ENCODE measurements at places on chromosomes 3 and 15. TPM values are rescaled to one million over a fixed set of nuclear protein-coding genes. Genes with fewer than 3 reads are reported as not detected.

- no peak for DNase-seq
These were observed 32.6 kb upstream of the NR2C2 start for GRCh38 chr3:14914779-14915117.

GRCh38 chr15:49852756-49853155 lies 231.9 kb downstream of the DTWD1 start:
- no peak for DNase-seq

GRCh38 chr3:188868803-188869202 lies 303.0 kb upstream of the TPRG1 start:
- no peak for DNase-seq

- no peak for DNase-seq
These were observed 292.9 kb downstream of the RORA start for GRCh38 chr15:60936186-60936585.

- DNase-seq = no peak
These were observed 108.7 kb upstream of the PHLDB2 start for GRCh38 chr3:111750278-111750884.

GRCh38 chr15:26967719-26968269 lies 3.2 kb upstream of the GABRG3 start:
- no peak for DNase-seq

- no peak for DNase-seq
These were observed 79.0 kb upstream of the MLF1 start for GRCh38 chr3:158491968-158492367.

DNA sequence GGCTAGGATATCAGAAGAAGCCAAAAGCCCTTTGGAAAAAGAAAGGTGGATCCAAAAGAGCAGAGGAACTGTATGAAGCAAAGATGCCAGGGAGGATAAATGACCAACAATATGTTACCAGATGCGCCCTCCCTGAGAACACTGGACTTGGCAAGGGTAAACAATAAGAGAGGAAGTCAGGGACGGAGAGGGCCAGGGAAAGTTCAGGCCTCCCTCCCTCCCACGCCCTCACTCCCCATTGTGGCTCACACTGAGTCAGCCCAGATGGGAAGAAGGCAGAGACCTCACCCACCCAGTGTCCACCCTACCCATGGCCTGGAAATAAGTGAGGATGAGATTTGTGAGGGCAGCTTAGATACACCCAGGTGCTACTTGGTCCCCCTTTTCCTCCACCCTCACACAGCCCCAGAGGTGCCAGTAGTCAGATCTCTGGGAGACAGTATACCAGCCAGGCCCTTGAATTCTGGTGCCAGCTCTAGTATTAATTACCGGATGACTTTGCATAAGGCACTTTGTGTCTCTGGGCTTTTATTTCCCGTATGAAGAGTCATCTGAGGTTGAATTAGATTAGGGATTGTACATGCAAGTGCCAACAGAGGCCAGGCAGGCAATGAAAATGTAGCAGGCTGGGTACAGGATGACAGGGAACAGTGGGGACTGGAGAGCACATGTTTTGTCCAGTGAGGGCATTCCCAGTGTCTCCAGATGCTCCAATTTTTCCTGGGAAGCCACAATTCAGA lies 35.1 kb upstream of the FRMD4B start:
- DNase-seq = no peak

GRCh38 chr15:34652726-34653033 lies 69.2 kb upstream of the GOLGA8B start:
- DNase-seq = no peak

DNA sequence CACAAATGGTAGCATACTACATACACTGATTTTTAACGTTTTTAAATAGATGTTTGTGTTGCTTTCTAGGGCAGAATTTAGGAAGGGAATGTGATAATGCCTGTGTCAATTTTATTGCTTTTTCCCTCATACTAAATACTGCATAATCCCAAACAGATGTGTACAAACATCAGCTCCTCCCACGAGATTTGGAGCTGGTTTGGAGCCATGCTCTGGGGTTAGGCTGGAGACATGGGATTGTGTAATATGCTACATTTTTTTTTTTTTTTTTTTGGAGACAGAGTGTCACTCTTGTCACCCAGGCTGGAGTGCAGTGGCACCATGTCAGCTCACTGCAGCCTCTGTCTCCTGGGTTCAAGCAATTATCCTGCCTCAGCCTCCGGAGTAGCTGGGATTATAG lies 80.1 kb downstream of the EBLN2 start:
- peak; percentile 32 for DNase-seq

DNA sequence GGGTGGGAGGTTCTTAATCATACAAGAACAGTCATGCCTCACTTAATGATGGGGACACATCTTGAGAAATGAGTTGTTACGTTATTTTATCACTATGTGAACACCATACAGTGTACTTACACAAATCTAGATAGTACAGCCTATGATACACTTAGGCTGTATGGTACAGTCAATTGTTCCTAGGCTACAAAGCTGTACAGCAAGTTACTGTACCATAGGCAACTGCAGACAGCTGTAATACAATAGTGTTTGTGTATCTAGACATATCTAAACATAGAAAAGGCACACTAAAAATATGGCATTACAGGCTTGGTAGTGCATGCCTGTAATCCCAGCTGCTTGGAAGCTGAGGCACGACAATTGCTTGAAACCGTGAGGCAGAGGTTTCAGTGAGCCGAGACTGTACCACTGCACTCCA lies 55.7 kb upstream of the PLXND1 start:
- no peak for DNase-seq

- no peak for DNase-seq
These were observed 164.6 kb upstream of the THBS1 start for GRCh38 chr15:39416258-39416657.

DNA sequence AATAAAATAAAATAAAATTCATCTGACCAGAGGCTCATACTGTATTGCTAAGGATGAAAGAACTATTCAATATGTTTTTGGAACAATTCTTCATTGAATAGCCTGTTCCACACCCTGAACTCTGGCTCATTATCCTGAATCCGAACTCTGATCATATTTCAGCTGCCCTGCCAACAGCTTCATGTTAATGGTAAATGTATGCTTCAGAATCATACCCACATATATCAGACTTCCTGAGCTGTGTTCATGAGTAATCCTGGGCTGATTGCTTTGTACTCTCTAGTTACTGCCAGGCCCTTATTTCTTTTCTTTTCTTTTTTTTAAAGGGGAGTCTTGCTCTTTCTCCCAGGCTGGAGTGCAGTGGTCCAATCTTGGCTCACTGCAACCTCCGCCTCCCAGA lies 11.8 kb downstream of the INO80 start:
- DNase-seq = no peak

DNA sequence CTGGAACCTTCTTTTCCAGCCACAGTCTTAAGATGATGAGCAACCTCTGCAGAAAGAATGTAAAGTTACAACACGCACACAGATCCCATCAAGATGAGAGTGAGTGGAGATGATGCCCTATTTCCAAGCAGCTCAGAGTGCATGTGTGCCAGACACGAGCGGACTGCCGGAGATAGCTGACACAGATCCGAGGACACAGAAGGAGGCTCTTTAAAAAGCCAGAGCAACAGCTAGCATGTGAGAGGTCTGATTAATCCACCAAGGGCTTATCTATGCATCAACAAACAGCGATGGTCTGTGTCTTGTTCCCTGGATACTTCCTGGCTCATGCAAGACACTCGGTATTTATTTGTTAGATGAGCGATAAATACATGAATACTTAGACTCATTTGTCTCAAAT lies 128.6 kb upstream of the DLG1 start:
- DNase-seq = no peak

GRCh38 chr3:196617256-196617655 lies 22.2 kb upstream of the NRROS start:
- no peak for DNase-seq

- DNase-seq = no peak
These were observed 27.1 kb upstream of the SLC30A4 start for GRCh38 chr15:45549541-45550220.

DNA sequence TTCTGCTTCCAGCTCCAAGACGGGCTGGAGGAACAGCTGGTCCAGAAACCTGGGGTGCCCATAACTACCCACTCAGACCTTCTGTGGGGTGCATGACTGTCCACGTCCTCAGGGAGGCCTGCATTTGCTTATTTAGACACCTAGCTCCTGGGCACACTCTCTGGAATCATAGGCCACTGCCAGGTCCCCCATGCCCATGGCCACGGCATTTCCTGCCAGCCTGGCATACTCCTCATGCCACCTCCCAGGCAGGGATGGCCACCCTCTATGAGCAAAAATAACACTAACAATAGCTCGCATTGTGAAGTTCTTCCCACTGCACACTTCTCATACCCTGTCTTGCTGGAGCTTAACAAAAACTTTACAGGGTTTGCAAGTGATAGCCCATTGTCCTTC lies 166.9 kb upstream of the TPM1 start:
- DNase-seq = no peak

DNA sequence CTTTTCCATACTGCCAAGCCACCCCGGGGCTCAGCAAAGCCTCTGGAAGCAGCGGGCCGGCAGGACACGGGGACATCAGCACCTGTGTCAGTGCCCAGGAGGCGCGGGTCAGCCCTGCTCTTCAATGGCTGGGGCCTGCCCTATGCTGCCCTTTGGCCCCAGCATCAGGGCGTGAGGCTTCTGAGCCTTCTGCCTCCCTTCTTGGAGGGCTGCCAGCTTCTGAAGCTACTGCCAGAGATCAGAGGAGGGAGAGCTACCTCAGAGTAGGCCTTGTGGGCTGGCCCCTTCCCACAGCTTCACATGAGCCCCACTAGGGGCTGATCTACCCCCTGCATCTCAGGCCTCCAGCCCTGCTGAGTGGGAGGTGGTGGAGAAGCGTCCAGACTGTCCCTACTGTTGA lies 13.0 kb upstream of the TMEM115 start:
- DNase-seq = no peak

DNA sequence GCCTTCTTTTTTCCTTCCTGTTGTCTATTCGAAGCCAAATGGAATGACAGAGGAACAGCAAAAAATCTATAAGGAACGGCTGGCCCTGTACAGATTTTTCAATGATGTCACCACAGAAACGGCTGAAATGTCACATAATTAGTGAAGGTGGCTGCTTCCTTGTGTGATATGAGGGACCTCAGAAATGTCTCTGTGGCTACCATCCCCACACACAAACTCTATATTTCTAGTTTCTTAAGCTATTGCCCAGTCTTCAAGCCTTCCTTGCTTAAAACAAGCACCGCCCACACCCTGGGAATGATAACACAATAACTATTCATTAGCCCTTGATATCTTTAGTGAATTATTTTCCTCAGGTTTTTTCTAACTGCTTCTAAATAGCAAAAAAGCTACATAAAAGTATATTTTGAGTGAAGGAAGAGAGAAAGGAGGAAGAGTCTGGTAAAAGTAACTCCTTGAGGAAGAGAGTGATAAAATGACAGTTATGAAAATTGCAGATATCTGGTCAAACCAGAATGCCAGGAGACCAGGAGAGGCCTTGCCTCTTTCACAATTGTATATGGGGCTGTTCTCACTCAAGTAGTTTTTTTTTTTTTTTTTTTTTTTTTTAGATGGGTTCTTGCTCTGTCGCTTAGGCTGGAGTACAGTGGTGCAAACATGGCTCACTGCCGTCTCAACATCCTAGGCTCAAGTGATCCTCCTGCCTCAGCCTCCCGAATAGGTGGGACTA lies 38.7 kb downstream of the FMN1 start:
- no peak for DNase-seq

The SLC12A1 gene
- total RNA-seq = not detected

The HEG1 gene
- 88.2 TPM for total RNA-seq

The SNTN gene
- not detected for total RNA-seq

The RTP4 gene
- total RNA-seq = 0.74 TPM

The MYRIP gene
- 1.3 TPM for total RNA-seq

The RBP2 gene
- not detected for total RNA-seq

The GFM1 gene
- total RNA-seq = 60.0 TPM

The ELL3 gene
- 0.86 TPM for total RNA-seq

The FBXO40 gene
- total RNA-seq = 195 TPM

The STRIT1 gene
- 2.2 TPM for total RNA-seq

The FRMD4B gene
- 9.5 TPM for total RNA-seq

The LTK gene
- 0.53 TPM for total RNA-seq

The GP9 gene
- not detected for total RNA-seq

The RBMS3 gene
- total RNA-seq = 30.4 TPM

Measured in heart right ventricle (tissue), 16 donors.